Mesothelial cell of epicardium (in vitro differentiated cells): ENCODE measurements at places on chromosomes 2 and 18.

GRCh38 chr2:175025946-175026345 lies 20.8 kb upstream of the CHN1 start:
- no peaks in the 10 kb centered on the region for H3K27me3 ChIP-seq
- H3K36me3 ChIP-seq: no peaks in the 10 kb centered on the region
- no peak overlapping the region for H3K4me3 ChIP-seq
- H3K4me1 ChIP-seq: no peaks in the 10 kb centered on the region

DNA sequence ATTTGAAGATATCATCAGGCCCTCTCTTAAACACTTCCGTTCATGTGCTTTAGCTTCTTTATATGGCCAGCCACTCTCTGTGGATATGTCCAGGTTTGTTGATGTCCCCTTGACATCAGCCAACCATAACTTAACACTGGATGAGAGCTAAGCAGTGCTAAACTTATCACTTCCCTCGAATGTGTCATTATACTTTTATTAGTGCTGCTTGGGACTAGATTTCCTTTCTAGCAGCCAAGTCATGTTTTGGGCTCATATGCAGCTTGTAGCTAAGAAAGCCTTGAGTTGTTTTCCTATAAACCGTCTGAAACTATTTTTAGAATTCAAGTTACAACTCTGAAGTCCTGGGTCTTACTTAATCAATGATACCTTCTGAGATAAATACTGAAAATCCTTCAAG lies 144.8 kb upstream of the TNP1 start:
- peaks cover 3% of the 10 kb centered on the region for H3K36me3 ChIP-seq
- H3K27me3 ChIP-seq: no peaks in the 10 kb centered on the region
- peaks cover 37% of the 10 kb centered on the region for H3K4me1 ChIP-seq
- no peak overlapping the region for H3K4me3 ChIP-seq

- no peak for DNase-seq
- peaks cover 43% of the 10 kb centered on the region for H3K4me1 ChIP-seq
- no peak overlapping the region for H3K4me3 ChIP-seq
- H3K27me3 ChIP-seq: no peaks in the 10 kb centered on the region
- H3K36me3 ChIP-seq: peaks cover 46% of the 10 kb centered on the region
- H3K27ac ChIP-seq: peak overlapping the region; percentile 19
Observed at GRCh38 chr18:47842836-47843235, 87.6 kb downstream of the SMAD2 start.

DNA sequence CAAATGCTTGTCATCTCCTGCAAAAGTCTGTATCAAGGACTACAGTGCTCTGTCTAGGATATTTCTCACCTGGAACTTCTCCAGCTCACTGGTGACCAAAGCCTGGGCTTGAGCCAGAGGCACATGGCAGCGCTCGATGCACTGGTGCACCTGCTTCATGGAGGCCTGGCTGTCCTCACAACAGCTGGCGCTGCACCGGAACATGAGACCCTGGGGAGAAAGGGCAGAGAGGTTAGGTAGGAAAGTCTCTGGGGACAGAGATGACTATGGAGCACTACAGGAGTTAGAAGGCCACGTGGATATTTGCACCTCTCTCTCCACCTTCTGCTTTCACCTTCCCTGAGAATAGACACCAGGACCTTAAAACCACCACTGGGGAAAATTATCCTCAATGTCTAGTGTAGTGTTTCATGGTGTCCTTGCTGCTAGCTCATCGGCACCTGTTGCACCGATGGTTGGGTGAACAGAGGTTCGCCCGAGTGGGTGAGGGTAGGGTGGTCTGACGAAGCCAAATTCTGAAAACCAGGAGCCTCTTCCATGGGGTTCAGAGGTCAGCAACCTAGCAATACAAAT lies 1.0 kb downstream of the FAM136A start:
- H3K27me3 ChIP-seq: no peaks in the 10 kb centered on the region
- H3K4me3 ChIP-seq: peak overlapping the region; percentile 80
- H3K36me3 ChIP-seq: peaks cover 20% of the 10 kb centered on the region
- H3K4me1 ChIP-seq: peaks cover 12% of the 10 kb centered on the region

- H3K27ac ChIP-seq: no peak overlapping the region
- no peak for DNase-seq
- H3K4me1 ChIP-seq: peaks cover 11% of the 10 kb centered on the region
- no peaks in the 10 kb centered on the region for H3K36me3 ChIP-seq
- no peaks in the 10 kb centered on the region for H3K27me3 ChIP-seq
Observed at GRCh38 chr2:168217920-168218319, 29.5 kb downstream of the STK39 start.

GRCh38 chr2:202337151-202337550 lies 39.0 kb upstream of the BMPR2 start:
- no peaks in the 10 kb centered on the region for H3K36me3 ChIP-seq
- H3K27me3 ChIP-seq: peaks cover 3% of the 10 kb centered on the region
- H3K4me1 ChIP-seq: peaks cover 11% of the 10 kb centered on the region
- no peak overlapping the region for H3K4me3 ChIP-seq
- H3K27ac ChIP-seq: peak overlapping the region; percentile 66
- DNase-seq: no peak

GRCh38 chr18:30432349-30432748 lies 610.2 kb downstream of the DSC3 start:
- no peak overlapping the region for H3K4me3 ChIP-seq
- H3K4me1 ChIP-seq: peaks cover 4% of the 10 kb centered on the region
